ENCODE measurements at places on chromosomes 12 and 14. TPM values are rescaled to one million over a fixed set of nuclear protein-coding genes. Genes with fewer than 3 reads are reported as not detected.

Gene PPP1R36
- 0.16 TPM for total RNA-seq

Gene KRT78
- not detected for total RNA-seq

Gene RPL10L
- total RNA-seq, result not detected

Gene NEUROD4
- not detected for total RNA-seq

Gene DIO3
- not detected for total RNA-seq

Gene TMEM229B
- total RNA-seq, result 19.4 TPM

Gene NANOG
- not detected for total RNA-seq

Gene MAPKAPK5
- 48.0 TPM for total RNA-seq

Gene RNASE1
- total RNA-seq, result not detected

Gene IFI27
- total RNA-seq, result 13.6 TPM

Gene CLEC4D
- not detected for total RNA-seq

Gene KRT75
- total RNA-seq, result not detected

Gene TSHR
- 1.9 TPM for total RNA-seq

Gene MFAP5
- not detected for total RNA-seq

Gene DTX1
- total RNA-seq, result not detected

Gene FBXO33
- total RNA-seq, result 16.4 TPM

Gene ART4
- total RNA-seq, result not detected

Gene CRIP2
- 1.5 TPM for total RNA-seq

Gene KCNJ8
- not detected for total RNA-seq

Gene DCN
- total RNA-seq, result not detected

Gene KRT86
- 0.48 TPM for total RNA-seq

Gene ISCU
- 44.1 TPM for total RNA-seq

Gene KCNA5
- not detected for total RNA-seq

Gene DBX2
- total RNA-seq, result not detected

Gene SLC6A15
- not detected for total RNA-seq

Gene TMPRSS12
- total RNA-seq, result not detected

Gene WDHD1
- 43.2 TPM for total RNA-seq

Gene IAPP
- not detected for total RNA-seq

Gene NUAK1
- total RNA-seq, result not detected

Gene RBP5
- 0.84 TPM for total RNA-seq

Gene FOXA1
- total RNA-seq, result not detected

Gene CLEC1B
- not detected for total RNA-seq

Gene OR4Q2
- not detected for total RNA-seq

Gene ACOT2
- 17.9 TPM for total RNA-seq

Gene RD3L
- total RNA-seq, result not detected

Gene COCH
- 0.80 TPM for total RNA-seq

Gene TAS2R7
- total RNA-seq, result not detected

Gene RAPGEF3
- total RNA-seq, result 0.20 TPM

Gene KMT2D
- 106 TPM for total RNA-seq

Gene GYS2
- total RNA-seq, result 0.23 TPM

Gene LHX5
- total RNA-seq, result not detected

Gene CD163L1
- total RNA-seq, result not detected
